NCI-H2029 (cell line): ENCODE measurements at places on chromosomes 1 and 21.

DNA sequence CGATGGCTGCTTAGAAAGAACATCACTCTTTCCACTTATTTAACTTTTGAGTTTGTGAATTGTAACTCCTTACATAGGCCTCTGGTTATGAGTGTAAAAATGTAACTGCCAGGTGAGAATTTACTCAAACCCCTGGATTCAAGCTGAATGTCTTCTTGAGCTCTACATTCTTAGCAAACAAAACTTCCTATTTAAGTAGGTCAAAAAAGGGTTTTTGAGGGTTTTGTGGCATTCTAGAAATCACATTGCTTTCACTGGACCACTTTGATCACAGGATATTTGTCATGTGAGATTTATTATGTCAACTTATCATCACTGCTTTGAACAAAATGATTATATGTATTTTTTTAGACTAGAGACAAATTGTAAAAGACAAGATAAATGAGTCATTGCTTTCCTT is 5.7 kb downstream of the IL23R start:
- DNase-seq: no peak

DNA sequence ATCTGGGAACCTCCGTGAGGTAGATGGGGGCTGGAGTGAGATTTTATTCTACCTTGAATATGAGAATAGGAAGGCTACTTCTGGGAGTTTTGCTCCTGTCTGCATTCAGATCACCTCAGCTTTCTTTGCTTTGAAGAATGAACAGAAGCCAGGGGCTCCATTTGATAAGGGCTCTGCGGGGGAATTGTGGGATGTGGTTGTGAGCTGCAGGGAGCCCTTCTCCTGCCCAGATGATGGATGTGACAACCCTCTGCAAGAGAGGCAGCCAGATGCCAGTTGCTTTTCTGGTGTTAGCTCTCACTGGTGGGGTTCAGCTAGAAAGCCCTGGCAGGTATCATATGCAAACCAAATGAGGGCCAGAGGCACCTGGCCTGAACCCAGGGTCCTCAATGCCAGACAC is 21.5 kb downstream of the IER5 start:
- no peak for DNase-seq

DNA sequence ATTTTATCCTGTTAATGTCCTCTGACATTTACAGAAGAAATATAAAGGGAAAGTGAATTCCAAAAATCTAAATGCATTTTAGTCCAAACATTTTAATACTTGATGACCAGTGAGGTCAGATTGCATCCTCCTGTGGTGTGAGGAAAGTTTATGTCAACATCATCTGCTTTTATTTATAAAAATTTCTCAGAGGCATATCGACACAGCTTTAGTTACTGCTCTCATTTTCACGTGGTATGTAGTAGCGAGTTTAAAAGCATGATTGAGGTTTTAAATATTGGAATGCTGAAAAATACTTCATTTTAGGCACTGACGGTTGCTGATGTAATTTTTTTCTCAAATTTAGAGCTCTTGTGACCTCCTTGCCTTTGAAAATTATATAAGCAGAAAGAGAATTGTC is 234.8 kb downstream of the HMCN1 start:
- no peak for DNase-seq

DNA sequence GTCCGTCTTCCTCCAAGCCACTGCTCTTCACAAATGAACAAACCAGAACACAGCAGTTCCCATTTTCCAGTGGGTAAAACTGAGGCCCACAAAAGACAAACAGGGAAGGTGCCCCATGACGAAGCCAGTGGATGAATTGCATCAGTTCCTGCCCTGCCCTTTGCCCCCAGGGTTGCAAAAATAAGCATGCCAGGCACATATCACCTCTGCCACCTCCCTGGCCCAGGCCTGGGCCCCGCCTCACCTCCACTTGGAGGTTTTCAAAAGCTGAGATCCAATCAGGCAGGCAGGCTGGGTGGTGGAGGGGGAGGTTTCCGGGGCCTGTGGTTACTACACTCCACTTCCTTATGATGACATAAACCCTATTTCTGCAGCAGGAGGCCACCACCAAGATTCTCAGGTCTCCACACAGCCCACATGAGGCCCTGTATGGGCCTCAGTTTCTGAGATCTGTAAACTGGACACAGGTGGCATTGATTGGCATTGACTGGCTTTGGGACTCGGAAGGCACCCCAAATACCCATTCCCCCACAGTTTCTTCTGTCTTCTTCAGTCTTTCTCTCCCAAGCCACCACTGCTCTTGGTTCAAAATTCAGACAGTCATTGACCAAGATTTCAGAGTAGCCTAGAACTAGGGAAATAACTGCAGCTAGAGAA is 4.1 kb downstream of the KIF21B start:
- peak; percentile 73 for DNase-seq

DNA sequence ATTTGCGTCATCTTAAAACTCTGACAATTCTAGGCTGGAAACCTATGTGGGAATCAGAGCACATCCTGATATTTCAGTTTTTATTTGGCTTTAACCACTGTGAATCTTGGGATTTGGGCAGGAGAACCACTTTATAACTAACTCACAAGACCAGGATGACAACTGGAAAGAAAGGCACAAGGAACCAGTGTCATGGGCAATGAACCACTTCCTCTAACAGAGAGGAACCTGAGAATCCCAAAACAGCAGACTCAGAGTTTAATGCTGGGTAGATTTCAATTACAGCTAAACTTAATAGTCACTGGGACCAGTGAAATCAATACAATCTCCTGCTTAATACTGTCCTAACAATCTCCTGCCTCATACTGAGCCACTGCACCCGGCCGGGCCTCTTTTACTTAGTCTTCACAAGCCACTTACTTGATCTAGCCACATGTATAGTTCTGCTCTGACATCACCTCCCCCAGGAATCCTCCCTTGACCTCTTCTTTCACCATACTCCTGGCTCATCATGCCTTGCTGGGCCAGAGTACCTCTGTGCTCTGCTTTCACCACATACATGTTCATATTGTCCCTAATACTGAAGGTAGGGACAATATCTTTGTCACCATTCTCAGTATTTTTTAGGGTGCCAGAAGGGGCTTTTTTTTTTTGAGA is 20.2 kb upstream of the SLFNL1 start:
- no peak for DNase-seq

GRCh38 chr1:8864713-8865344 is 13.7 kb downstream of the ENO1 start:
- DNase-seq: no peak

- DNase-seq: no peak
Measured at GRCh38 chr1:236078993-236079392, 14.1 kb upstream of the NID1 start.

DNA sequence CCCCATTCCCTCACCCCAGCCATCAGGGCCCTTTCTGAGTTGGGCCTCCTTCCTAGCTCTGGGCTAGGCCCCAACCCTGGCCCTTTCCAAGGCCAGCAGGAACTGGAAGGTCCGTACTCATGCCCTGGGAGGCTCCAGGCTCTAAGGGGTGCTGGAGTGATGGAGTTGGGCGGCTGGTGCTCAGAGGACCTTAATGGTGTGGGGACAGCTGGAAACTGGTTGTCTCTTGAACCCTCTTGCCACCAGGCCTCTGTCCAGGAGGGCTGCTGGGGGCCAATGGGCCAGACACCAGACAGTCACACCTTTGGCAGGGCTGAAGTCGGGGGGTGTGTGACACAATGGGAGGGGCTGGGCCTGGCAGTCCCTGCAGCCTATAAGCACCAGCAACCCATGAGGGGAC is 9.2 kb upstream of the PADI1 start:
- no peak for DNase-seq

- DNase-seq: no peak
Measured at GRCh38 chr1:91787919-91788318, 98.0 kb downstream of the TGFBR3 start.

DNA sequence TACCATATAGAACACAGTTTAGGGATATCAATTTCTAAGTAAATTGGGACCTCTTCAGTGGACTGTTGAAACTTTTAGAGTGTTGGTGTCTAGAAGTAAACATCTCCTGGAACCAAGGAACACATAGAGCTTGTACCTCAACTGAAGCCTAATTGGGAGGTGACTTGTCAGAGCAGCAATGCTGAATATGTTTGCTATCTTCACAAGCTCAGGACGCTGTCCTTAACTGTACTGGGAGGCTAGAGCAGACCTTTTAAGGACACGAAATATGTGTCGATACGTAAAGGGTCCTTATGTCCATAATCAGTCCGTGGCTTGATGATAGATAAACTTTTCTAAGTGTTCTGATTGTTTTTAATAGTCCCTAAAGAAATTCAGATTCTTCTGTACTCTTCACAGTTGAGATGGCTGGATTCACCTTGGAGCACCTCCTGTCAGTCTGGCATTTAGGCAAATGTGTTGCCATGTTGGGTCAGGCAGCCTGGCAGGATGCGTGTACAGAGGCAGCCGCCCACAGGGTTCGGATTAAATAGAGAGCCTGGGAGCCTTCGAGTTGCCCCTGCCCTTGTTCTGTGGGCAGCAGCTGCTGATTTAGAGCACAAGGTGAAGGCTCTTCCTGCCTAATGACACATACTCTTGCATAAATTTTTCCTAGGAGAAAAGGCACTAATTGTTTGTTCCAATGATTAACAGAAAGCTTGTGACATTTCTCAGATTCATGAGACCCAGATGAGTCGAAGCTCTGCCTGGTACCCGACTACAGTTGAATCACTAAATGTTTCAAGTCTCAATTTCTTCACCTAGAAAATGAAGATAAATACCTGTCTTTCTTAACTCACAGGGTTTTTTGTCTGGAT is 3.6 kb downstream of the ACTN2 start:
- no peak for DNase-seq

DNA sequence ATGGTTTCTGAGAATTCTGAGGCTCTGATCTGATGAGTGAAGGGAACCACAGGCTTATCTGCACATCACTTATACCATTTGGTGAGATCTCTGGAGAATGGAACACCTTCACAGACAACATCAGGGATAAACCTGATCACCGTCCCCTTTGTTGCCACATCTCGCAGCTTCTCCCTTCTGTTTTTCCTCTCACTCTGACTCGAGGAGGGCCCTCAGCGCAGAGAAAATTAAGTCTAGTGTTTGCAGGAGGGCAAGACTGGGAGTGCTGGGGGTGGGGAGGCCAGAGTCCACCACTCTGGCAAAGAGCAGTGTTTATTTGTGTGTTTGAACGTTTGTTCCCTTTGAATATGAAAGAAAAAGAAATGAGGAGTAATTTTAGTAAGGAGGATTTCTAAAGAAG is 29.0 kb upstream of the BATF3 start:
- DNase-seq: no peak

- DNase-seq: no peak
Measured at GRCh38 chr1:37159102-37159501, 124.8 kb upstream of the GRIK3 start.

GRCh38 chr1:32349211-32349708 is 13.0 kb downstream of the FAM229A start:
- DNase-seq: no peak

DNA sequence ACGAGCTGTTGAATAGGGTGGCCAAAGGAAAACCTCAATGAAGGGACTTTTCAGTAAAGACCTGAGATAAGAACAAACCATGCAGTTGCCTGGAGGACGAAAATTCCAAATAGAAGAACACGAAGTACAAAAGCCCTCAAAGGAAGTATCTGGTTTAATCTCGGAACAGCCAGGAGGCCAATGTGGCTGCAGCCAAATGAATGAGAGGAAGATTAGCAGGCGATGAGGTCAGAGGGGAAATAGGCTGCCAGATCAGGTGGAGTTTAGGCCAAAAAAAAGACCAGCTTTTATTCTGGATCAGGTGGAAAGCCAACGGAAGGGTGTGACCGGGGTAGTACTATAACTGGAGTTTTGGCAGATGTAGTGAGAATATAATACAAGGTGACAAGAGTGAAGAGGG is 43.7 kb downstream of the SRSF11 start:
- DNase-seq: no peak

GRCh38 chr1:9073143-9073542 is 3.7 kb upstream of the SLC2A5 start:
- DNase-seq: no peak

DNA sequence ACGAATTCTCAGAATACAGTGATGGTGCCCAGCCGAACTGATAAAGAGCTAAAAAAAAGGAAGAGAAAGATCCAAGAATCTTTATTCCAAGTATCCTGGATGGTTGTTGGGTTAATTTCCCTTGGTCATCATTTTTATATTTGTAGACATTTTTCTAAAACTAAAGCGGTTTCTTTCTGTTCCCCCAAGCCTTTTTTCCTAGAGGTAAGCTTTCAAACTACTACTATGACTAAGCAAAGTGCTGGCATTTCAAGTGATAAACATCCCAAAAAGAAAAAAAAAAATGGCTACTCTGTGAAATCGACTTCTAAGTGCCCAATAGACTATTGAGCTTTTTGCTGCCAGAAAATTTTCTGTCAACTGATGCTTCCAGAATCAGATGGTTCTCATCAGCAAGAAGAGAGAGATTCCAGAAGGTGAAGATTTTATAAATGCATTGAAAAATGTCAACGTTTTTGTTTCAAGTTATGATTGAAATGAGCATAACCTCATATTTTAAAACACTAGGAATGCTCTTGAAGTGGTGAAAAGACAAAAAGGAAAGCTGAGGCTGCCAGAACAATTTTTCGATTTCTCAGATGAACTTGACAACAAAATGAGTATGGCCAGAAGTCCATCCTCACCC is 96.1 kb upstream of the ZC3H11B start:
- no peak for DNase-seq

DNA sequence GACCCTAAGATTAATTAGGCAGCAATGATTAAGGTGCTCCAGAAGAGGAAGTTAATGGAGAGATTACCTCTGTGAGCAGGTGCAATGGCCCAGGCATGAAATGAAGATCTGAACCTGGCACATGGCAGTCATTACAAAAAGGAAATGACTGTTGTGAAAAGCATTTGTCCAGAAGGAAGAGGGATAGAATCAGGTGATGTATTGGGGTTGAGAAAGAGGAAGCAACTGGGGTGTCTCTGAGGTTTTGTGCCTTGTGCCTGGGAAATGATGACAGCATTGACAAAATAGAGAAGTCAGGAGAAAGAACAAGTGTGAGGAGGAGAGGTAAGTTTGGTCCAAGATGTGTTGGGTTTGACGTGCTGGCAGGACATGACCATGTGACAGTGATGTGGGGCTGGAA is 5.6 kb downstream of the CRCT1 start:
- no peak for DNase-seq

DNA sequence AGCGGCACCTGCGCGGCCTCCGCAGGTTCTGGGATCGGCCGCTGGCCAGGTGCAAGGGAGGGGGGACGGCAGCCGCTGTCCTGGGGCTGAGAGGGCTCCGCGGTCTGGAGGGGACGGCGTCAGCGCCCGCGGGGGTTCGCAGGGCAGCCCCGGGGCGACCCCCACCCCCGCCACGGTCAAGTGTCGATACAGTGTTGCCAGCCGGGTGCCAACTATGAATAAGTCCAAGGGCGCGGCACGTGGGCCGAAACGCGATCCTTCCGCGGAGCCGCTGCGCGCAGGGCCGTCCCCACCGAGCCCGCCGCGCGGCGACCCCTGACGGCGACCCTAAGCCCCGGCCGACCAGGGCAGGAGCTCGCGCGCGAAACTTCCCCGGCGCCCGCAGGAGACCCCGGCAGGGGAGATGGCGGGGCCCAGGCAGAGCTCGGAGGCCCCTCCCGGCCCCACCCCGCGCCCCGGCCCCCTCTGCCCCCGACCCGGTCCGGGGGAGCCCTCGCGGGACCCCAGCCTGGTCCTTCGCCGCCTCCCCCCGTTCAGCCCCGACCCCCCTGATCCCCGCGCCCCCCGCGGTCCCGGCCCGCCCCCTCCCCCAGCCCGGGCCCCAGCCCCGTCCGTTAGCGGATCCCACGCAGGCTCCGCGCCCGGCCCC is 586 bp upstream of the AGPAT3 start:
- peak; percentile 76 for DNase-seq
